Left kidney (tissue), 8 donors: ENCODE measurements at places on chromosomes 5 and 9. TPM values are rescaled to one million over a fixed set of nuclear protein-coding genes. Genes with fewer than 3 reads are reported as not detected.

DNA sequence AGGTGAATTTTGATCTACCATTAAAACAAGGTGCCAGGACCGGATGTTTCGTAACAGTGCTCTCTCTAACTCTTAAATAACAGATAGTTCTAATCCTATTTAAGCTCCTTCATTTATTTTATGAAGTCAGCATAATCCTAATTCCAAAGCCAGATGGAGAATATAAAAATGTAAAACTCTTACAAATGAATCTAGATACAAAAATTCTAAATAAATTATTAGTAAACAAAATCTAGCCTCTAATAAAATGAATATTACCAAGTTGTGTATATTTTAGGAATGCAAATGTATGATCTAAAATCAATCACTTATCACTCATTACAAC is 32.4 kb upstream of the IL33 start:
- no peak for DNase-seq

- DNase-seq, result no peak
Measured at GRCh38 chr5:68587171-68587570, 371.6 kb downstream of the PIK3R1 start.

DNA sequence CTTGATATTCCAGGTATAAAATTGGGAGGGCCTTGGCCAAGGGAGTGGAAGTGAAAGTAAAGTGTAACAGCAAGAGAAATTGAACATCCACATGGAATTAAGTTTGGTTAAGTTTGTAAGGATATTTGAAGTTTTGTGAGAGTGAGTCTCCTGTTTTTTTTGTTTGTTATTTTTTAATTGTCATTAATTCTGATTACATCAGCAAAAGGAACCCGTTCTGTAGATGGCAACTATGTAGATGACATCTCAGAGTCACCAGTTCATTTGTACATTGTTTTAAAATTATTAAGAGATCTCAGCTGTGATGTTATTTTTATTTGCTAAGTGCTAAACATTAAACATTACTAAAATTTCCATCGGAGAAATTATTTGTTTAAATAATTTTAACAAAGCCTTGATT is 65.2 kb downstream of the XRCC4 start:
- DNase-seq, result no peak

DNA sequence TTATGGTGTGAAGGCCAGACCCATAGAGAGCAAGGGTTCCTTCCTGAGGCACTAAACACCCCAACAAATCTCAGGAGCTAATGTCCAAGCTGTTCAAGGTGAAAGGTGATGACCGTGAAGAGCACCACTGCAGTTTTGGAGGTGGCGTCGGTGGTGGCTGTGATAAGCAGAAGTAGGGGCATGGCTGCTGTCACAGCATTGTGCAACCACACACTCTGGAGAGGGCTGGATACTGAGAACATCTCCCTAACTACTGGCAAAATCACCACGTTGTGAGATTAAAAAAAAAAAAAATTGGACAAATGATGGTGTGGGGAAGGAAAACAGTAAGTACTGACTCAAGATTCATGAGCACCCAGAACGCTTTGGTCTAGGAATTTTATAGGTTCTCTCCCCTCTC is 156.5 kb downstream of the PJA2 start:
- DNase-seq, result no peak

GRCh38 chr9:131986089-131986488 is 93.6 kb downstream of the MED27 start:
- no peak for DNase-seq

DNA sequence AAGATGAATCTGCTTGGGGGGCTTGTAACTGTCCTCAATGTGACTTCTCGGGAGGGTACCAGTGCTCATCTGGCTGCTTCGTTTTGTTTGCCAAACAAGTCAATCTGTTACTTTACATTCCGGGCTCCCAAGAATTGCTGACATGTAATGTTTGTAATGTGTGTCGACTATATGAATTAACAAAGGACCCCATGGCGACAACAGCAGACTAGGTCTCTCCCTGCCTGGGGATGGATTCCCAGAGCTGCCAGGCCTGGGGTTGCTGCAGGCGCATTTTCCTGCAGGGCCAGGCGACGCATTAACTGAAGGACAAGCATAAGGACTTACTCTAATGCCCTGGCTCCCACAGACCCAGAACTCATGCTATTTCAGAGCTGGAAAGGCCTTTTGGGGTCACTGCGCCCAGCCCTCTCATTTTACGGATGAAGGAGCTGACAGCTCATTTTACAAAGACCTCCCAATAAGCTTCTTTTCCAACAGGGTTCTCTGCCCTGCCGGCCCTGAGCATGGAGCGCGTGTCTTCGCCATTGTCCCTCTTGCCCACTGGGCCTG is 214.8 kb downstream of the TTLL11 start:
- DNase-seq, result no peak

GRCh38 chr5:145990170-145990569 is 53.8 kb downstream of the SH3RF2 start:
- DNase-seq, result no peak

- DNase-seq, result peak; percentile 44
Measured at GRCh38 chr5:44659334-44659733, 149.4 kb upstream of the MRPS30 start.

GRCh38 chr5:4372481-4372880 is 767.6 kb upstream of the ADAMTS16 start:
- DNase-seq, result no peak

DNA sequence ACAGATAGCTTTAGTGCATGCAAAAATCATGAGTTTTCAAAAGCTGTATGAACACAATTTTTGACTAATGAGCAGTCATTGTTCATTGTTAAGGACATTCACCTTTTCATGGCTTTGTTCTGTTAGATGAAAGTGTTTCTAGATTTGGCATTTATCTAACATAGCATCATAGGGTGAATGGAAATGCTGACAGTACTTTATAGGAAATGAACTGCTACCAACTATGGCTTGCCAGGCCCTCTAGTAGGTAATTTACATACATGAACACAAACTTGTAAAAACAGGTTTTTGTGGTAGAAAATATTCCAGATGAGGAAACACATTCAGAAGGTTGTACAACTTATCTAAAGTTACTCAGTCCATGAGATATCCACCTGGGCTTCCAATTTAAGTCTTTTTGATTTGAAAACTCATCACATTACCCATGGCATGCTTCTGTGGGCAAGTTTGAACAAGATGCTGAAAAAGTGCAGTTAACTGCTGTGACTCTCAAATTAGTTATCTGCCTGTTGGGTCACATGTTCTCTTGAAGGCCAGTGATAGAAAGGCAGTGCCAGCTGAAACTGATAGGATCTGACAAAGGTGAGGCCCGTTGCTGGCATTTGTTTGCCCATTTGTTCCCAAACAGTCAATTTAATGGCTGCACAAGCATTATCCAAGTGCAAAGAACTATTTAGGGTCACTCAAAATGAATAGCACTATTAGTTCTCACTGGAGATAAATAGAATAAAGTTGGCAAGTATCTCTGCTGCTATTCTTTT is 399.1 kb downstream of the MAN2A1 start:
- no peak for DNase-seq

GRCh38 chr9:15915711-15916110 is 362.9 kb downstream of the CCDC171 start:
- DNase-seq, result no peak

The CTXN3 gene
- polyA plus RNA-seq, result not detected

The GRXCR2 gene
- polyA plus RNA-seq, result not detected

The SLC6A7 gene
- 0.12 TPM for polyA plus RNA-seq

The INVS gene
- polyA plus RNA-seq, result 28.9 TPM

The SLC25A48 gene
- polyA plus RNA-seq, result 4.1 TPM

The CARD6 gene
- polyA plus RNA-seq, result 3.1 TPM

The PCDHB8 gene
- polyA plus RNA-seq, result 2.6 TPM

The FCN2 gene
- 0.48 TPM for polyA plus RNA-seq

The GDF9 gene
- 2.1 TPM for polyA plus RNA-seq

The SPATA31A3 gene
- polyA plus RNA-seq, result not detected

The CSNK1G3 gene
- 47.2 TPM for polyA plus RNA-seq
